ENCODE measurements at places on chromosomes 1 and 21.

DNA sequence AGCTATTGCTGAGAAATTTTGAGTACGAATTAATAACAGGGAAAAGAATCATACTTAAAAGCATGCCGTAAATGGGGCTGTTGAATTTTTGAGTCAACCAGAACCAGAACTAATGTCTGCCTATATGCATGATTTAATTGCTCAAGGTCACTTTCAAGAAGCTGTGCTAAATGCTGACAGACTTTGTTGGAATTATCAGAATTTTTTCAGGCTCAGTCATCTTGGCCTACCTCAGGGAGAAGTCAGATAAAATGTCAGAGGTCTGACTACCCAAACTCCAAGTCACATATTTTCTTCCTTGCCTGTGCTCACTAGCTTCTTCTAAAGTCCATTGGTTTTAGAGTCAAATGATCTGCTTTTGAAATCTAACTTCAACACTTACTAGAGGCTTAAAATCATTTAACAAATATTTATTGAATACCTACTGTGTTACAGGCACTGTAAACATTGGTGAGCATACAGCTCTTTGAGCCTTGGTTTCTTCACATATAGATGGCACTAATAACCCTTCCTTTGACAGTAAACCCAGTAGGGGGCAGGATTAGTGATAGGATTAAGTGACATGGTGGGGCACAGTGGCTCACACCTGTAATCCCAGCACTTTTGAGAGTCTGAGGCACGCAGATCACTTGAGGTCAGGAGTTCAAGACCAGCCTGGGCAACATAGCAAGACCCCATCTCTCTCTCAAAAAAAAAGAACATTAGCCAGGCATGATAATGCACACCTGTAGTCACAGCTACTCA is 121.2 kb upstream of the SLC44A3 start:
- no peak for DNase-seq

GRCh38 chr1:68558321-68559026 is 61.6 kb upstream of the DEPDC1 start:
- no peak for DNase-seq

GRCh38 chr1:101069158-101069557 is 43.6 kb upstream of the DPH5 start:
- no peak for DNase-seq

DNA sequence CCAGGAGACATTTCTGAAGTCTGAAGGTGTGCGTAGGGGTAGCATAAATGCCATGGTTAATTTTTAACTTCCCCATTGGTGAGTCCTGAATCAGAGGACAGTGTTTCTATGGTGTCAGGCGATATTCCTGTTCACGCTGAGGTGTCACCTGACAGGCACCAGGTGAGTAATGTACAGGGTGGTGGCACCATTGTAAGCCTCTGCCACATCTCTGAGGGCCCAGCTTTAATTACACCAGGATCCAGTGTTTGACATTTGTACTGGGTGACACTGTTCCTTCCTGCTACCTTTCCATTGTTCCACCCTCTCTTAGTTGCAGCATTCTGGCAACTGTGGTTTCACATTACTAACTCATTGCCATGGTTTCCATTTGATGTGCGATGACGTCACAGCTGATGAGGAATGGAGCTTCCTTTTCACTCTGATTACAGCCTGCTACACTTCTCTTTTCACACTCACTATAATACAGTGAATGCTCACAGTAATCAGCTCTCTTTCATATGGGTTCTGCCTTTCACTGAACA is 40.6 kb upstream of the MARK1 start:
- peak; percentile 39 for DNase-seq

DNA sequence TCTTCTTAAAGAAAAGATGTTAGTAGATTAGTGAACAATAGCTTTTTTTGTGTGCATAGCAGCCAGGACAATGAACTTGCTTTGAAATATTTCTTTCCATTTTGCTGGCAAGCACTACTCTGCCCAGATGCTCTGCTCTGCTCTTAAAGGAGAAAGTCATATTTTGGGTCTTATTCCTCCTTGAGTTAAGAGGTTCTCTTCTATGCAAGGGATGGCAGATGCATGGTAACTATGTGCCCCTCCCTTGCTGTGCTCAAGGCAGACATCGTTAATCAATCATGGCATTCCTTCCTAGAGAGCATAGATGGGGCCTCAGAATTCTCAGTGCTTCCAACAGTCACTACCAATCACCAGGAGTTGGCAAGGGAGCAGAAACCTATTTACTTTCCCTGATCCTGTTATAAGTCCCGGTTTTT is 27.6 kb downstream of the NIPAL3 start:
- DNase-seq, result no peak

DNA sequence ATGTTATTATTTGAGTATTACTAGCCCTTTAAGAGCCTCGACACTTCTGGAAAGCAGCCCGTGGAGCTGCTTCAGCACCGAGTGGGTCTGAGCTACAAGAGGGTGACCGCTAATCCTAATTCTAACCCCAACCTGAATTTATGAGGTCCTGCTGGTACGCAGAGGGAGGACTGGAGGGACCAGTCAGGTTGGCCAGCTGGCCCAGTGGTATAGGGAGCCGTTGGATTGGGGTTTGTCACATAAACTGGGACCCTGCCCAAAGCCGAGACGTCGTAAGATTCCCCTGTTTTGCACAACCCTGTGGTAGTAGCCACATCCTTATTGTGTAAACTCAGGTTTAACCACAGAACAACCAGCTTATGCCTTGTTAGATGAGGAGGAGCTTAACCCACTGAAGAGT is 60.8 kb upstream of the F3 start:
- DNase-seq, result no peak

GRCh38 chr1:30423570-30423969 is 299.8 kb downstream of the MATN1 start:
- DNase-seq, result no peak

DNA sequence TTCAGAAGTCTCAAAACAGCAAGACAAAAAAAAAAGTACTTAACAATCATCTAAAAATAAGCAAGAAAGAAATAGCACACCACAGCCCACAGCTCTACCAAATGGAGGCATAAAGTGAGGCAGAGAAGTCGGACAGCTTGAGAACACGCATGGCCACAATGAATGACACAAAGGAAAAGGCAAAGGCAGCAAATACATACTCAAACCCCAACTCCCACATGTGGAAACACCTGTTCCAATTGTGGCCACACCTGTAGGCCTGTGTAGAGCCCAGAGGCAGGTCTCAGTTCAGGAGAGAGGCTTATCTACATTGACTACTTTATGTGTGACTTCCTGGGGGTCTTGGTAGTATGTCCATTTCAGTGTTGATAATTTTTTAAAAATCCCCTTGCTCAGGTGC is 543.5 kb downstream of the LMO4 start:
- no peak for DNase-seq

DNA sequence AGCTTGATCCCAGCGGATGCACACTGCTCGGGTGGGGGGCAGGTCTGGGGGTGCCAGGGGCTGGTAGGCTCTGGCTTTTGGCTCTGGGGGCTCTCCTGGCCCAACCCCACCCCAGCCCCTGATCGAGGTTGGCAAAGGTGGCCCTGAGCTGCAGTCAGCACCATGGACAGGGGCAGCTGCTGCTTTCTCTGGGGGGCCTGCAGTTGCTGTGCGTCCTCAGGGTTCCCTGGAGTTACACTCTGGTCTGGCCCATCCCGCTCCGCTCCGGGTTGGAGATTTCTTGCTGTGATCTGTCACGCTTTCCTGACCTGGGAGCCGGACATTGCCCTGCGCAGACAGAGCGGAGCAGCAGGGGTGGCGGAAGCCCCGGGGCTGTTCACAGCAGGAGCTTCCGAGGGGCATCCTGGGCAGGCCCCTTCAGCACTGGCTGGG is 8.0 kb upstream of the PLCH2 start:
- DNase-seq, result peak; percentile 46

DNA sequence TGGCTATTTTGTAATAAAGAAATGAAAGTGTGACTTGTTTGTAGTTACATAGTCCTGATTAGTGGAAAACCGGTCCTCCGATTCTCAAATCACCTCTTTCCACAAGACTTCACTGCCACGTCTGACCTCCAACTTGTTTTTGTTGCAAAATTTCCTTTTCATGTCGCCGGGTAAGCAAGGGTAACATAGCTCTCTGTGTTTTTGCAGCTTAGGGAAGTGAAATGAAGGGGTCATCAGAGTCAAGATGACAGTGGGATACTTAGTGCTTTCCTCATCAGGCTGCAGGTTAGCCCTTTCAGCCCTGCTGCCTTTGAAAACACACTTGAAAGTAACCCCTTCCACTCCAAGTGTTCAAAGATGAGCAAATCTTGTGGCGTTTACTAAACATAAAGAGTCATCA is 217.9 kb downstream of the USP25 start:
- no peak for DNase-seq

DNA sequence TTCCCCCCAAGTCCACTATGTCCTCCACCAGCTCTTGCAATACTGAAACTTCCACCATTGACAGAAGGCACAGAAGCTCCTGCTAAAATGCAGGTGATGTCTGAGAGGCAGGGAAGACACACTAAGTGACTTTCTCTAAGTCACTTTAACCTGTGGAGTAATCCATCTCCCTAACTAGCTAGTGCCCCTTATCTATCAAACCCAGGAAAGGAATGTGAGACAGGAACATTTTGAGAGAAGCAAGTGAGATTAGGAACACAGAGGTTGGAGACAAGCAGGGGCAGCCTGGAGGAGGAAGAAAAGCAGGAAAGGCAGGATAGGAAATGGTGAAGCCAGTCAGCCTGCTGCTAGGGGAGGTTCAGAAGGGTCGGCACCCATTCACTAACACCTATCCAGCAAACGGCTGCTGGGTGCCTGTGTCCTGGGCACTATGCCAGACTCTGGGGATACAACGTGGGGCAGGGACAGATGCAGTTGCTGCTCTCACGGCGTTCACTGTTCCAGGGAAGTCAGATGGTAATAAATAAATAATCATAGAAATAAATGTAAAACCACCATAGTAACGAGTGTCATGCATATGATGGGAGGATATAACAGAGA is 7.0 kb downstream of the GPA33 start:
- no peak for DNase-seq

GRCh38 chr1:1436630-1437032 is 1.1 kb downstream of the VWA1 start:
- no peak for DNase-seq

- DNase-seq, result no peak
Measured at GRCh38 chr1:170097449-170097948, 23.0 kb upstream of the KIFAP3 start.

GRCh38 chr1:201230676-201231075 is 40.1 kb downstream of the IGFN1 start:
- no peak for DNase-seq

- DNase-seq, result no peak
Measured at GRCh38 chr1:234258071-234258470, 115.2 kb upstream of the COA6 start.

DNA sequence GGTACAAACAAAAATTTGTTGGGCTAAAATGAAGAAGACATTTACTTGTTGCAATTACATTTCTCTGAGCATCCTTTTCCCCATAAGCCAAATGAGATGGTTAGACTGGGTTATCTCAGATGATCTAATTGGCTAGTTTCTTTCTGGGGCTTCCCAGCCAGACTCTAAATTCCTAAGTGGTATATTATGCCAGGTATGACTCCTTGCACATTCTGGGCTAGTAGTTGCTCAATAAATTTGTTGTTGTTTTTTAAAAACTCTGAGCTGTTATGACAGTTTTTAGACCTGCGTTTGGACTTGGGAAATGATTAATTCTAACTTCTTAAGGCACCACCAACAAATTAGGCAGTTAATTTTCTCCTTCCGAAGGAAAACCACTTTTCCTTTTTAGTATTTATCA is 66.1 kb downstream of the UCK2 start:
- no peak for DNase-seq

Measured in activated naive CD8-positive, alpha-beta T cell treated with anti-CD3 and anti-CD28 coated beads for 36 hours (primary cell).